ENCODE measurements at places on chromosomes 3 and 15.

DNA sequence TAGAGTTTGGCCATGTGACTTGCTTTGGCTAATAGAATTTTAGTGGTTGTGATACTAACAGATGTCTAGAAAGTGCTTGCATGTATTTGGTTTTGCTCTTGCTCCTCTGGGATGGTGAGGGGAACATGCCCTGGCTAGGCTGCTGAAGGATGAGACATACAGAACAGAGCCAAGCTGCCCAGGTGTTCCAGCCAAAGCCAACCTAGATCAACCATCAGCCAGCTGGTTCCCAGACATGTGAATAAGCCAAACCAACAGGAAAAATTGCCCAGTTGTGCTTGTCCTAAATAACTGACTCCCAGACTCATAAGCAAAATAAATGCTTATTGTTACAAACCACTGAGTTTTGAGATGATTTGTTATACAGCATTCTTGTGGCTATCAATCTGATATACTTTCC is 292.6 kb downstream of the SUCLG2 start:
- no peak for DNase-seq

GRCh38 chr3:18097473-18097872 is 327.7 kb downstream of the SATB1 start:
- no peak for DNase-seq

- DNase-seq: no peak
Observed at GRCh38 chr15:75232252-75232813, 25.8 kb upstream of the GOLGA6C start.

- DNase-seq: no peak
Observed at GRCh38 chr15:60390871-60391501, 6.8 kb downstream of the ANXA2 start.

DNA sequence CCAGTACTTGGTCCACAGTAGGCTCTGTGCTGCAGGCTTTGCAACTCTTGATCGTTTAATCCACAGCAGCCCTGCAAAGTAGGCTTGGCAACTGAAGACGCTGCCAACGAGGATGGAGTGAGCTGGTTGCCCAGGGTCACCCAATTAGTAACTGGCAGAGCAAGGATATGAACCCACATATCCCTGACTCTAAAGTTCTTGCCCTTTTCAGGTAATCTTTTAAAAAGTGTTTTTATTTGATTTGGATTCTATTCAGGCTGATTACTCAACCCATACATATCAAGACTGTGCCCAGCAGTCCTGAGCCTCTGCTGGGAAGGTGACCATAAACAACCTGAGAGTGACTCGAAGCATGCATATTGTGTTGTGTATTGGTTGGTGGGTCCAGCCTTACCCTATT is 50.3 kb downstream of the PSMD6 start:
- no peak for DNase-seq

GRCh38 chr3:116492379-116492778 is 47.1 kb upstream of the LSAMP start:
- no peak for DNase-seq

GRCh38 chr15:67103432-67103831 is 38.0 kb downstream of the SMAD3 start:
- no peak for DNase-seq

DNA sequence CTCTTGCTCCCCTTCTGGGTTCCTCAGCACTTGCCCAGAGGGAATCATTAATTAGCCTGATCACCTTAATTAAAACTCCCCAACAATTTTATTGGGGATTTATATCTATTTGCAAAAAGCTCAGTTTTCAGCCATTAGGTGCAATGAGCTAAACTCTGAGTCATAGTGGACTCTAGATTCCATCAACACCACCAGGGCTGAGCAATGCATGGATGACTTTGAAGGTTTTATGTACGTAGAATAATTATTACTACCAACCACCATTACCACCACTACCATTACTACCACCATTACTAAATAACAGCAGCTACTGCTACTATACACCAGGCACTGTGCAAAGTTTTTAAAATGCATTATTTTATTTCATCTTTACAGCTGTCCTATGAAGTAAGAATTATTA is 81.2 kb downstream of the ZNF621 start:
- DNase-seq: no peak

GRCh38 chr3:43503067-43503728 is 118.6 kb downstream of the ANO10 start:
- no peak for DNase-seq

DNA sequence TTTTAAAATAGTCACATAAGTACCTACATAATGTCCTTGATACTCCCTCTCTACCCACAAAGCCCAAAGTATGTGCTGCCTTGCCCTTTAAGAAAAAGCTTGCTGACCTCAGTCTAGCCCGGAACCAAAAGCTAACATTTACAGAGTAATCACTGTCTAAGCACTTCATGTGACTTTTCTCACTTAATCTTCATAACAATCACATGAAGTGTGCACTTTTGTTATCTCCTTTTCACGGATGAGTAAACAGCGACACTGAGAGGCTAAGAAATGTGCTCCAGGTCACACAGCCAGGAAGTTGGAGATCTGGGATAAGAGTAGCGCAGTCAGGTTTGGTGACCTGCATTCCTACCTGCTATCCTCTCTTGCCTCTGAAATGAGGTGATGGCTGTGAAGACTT is 194.0 kb downstream of the ITPR1 start:
- no peak for DNase-seq

DNA sequence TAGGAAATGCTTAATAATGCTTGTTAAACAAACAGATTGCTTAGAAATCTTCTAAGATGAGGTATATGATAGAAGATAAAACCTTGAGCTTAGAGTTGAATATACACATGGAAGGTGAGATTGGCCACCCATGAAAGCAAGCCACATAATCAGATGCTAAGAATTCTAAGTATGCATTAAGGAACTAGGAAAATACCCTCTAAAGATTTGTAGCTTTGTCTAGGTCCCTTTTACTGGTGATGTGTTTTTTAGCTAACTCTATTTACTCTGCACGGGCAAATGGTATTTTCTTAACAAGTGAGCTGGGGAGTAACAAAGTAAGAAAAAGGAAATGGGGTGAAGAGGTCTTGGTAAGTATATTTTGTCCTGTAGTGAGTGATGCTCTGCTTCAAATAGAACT is 310.3 kb downstream of the OXSM start:
- no peak for DNase-seq

DNA sequence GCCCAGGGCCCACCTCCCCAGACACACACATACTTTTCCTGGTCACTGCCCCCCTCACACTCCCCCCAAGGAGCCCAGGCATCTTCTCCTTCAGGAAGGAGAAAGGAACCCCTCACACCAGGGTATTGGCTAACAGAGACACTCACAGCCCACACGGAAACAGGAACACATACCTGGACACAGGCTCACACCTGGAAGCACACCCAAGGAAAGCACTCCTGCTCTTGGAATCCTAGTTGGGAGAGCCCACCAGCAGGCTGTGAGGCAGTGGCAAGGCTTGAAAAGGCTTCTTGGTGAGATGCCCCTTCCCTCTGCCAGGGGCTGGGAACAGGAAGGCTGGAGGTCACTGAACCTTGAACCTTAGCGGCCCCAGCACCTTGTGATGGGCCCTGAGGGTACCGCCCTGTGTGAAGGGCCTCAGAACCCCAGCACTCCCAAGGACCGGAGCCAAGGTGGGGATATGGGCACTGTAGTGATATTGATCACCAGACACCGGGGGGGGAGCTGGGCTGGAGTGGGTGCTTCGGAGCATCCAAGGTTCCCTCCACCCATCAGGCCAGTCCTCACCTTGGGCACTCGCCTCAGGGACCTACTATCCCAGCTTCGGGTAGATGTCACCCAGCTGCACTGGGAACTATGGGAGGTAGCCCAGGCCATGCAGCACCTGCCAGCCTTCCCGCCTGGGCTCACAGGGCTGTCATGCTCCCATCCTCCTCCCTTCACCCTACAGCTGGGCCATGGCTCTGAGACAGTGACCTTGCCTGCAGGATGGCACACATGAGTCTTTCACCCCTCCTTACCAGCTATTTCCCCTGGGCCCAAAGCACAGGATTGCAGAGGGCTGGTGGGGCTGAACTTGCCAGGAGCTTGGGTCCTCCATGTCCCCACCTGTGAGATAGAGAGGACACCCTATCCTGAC is 16.4 kb downstream of the MYL3 start:
- no peak for DNase-seq

GRCh38 chr3:147447224-147447623 is 38.1 kb downstream of the ZIC1 start:
- DNase-seq: no peak

DNA sequence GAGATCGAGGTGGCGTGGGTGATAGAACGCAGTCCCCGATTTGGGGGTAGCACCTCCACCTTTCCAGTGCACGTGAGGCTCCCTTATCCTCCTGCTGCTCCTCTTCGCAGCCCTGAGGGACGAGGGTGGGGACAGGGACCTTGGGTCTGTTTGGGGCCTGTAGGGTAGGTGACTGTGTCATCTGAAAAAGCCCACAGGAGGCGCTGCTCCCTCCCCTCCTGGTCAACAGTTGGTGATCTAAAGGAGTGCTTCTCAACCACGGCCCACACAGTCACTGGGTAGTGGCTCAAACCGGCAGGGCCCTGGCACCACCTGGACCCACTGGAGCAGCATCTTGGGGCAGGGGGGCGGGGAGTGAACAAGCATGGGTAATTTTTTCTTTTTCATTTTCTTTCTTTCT is 7.1 kb downstream of the LRRK1 start:
- no peak for DNase-seq

- no peak for DNase-seq
Observed at GRCh38 chr3:101261506-101261905, 58.9 kb downstream of the IMPG2 start.

- DNase-seq: no peak
Observed at GRCh38 chr3:79286882-79287281, 480.9 kb downstream of the ROBO1 start.

DNA sequence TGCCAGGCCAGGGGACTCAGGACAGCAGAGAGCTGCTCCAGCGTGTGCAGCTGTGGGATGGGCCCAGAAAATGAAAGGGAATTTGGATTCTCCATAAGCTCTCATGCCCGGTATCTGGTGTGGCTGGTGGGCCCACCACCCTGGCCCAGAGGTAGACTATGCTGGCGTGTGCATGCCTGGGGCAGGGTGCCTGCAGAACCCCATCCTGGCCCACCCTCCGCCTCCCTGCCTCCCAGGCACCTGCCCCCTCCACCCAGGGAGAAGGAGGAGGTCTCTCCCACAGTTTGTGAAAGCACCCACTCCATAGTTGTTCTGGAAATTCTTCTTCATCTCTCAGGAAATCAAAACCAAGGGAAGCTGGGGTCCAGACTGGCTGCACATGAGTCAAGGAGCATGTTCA is 112.9 kb downstream of the ADCY5 start:
- no peak for DNase-seq

DNA sequence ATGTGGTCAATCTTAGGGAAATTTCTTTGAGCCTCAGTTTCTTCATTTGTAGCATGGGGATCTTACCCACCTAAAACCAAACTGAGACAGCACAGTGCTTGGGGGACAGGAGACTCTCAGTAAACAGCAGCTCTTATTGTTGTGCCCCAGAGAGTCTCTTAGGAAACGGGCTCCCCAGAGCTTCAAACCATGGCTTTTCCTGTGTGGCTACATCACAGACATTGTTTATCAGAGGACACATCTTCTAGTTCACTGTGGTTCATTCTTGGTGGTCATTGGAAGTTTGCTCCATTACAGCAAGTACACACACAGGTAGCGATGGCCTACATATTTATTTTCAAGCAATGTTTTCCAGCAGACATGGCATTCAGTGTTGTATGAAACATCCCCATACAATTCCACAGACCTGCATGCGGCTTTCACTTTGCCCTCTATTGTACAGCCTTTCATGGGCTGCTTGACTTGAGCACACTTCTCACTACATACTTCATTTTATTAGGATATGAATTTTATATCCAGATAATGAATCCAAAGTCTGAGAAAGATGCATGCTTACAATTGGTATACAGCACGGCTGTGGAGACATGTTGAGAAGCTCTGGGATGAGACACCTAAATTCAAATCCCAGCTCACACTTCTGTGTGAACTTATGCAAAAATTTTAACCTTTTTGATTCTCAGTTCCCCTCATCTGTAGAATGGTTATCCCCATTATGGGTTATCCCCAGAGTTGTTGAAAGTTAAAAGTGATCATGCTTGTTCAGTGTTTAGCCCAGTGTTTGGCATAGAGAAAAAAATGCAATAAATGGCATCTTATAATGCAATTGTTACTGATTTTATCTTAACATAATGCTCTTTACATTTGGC is 84.8 kb upstream of the ICE2 start:
- DNase-seq: no peak

GRCh38 chr3:42653303-42653559 is 266 bp upstream of the ZBTB47 start:
- DNase-seq: no peak

- DNase-seq: no peak
Observed at GRCh38 chr3:65623362-65623761, 415.4 kb downstream of the MAGI1 start.

- DNase-seq: no peak
Observed at GRCh38 chr3:33833408-33834095, 35.1 kb downstream of the PDCD6IP start.

DNA sequence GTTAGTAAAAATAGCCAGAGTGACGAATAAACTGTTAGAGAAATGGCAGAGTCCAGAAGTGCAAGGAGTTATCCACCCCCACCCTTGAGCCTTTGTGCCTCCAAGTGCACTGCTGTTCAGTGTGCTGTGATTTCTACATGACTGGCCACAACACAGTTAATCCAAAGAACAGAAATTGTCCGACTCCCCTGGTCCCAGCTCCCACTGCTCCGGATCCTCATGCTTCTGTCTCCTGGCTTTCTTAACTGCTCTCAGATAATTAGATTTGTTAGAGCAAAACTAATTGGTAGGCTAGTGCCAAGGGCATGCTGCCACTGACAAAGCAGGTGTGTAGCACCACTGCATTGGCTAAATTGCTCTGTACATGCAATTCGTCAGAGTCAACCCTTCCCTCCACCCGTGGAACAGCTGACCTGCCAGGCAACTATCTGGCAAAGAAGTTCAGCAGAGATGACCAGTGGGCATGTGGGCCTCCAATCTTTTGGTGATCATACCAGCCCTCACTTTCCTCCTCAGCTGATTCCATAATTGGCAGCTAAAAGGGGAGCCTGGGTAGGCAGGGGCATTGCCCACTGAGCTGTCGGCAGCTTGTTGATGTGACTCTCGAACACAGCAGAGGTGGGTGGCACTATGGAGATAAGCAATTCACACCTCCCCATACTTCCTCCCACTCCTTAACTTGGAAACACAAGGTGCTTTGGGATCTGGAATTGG is 18.9 kb upstream of the ACAP2 start:
- DNase-seq: no peak

DNA sequence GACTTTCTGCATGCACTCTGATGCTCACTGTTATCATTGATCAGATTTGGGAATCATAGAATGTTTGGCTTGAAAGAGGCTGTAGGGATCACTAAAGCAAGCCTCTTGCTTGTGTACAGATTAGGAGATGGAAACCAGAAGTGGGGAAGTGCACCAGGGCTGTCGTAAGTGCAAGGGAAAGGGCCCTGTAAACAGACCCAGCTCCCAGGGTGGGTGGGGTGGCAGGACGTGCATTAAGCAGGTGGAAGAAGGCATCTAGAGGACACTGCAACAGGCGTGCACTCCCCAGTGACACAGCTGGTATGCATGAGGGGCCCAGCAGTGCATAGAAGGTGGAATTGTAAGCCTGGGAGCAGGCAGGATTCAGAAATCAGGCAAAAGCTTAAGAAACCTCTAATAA is 58.0 kb upstream of the SLC7A14 start:
- DNase-seq: no peak

GRCh38 chr3:197906850-197907187 is 43.2 kb upstream of the RPL35A start:
- DNase-seq: no peak
